Breast epithelium (tissue), 4 donors: ENCODE measurements at places on chromosomes 4 and X.
A peak's percentile ranks its signal among the peaks of the same experiment; 100 is the strongest.

GRCh38 chrX:37714479-37714878 lies 28.9 kb downstream of the XK start:
- DNase-seq = no peak

DNA sequence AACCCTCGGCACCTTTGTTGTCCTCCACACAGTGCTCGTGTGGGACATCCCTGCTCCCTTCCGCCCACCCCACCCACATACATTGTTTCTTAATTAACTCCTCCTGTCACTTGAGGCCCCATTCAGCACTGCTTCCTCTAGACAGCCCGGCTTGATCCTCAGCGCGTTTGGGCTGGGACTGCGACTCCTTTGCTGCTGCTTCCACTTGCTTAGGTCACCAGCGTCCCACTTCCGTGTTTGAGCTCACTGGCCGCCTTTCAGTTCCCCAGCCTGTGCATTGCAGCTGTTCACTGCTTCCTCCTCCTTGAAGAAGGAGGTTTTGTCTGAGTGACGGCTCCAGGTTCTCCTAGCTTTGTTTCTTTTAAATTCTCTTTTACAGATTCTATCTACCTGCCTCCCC lies 16.1 kb downstream of the RNF4 start:
- peak; percentile 58 for DNase-seq

DNA sequence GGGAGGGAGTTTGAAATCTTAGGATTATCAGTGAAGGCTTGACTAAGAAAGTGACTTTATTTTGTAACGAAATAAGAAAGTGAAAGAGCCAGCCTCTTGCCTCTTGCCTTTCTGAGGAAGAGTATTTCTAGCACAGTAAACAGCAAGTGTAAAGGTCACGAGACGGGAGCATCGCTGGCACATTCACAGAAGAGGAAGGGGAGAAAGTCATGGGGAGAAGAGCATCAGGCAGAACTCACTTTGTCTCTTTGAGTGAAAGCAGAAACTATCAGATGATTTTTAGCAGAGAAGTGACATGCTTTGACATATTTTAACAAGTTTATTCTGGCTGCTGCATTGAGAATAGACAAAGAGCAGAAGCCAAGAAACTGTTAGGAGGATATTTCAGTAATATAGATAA lies 313.8 kb downstream of the CAMK2D start:
- DNase-seq = no peak

DNA sequence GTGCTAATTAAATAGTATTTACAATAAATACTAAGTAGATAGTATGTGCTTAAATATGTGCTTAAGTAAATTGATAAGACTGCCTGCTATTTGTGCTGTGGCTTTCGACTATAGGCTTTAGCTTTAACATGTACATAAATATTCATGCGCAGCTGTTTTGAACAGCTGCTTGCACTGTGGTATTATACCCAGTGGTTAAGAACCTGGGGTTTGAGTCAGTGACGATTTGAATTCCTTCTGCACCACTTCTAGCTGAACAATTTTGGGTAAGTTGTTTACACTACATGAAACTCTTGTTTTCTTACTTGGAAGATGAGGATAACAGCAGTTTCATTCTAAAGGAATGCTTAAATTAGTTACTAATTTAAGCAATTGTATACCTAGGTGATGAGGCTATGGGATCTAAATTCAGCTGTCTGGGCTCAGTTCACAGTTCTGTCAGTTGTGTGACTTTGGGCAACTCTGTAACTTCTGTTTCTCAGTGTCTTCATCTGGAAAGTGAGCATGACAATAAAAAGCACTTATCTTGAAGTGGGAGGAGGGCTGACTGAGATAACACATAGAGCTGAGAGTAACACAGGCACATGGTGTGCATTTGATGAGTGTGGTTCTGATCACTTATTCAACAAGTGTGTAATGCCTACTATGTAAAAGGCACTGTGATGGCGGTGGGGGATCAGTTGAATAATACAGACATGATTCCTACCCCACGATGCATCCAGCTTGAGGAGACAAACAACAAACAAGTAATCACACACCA lies 37.0 kb downstream of the HPGDS start:
- DNase-seq = no peak

- DNase-seq = no peak
Observed at GRCh38 chr4:84403656-84404055, 95.4 kb downstream of the NKX6-1 start.

DNA sequence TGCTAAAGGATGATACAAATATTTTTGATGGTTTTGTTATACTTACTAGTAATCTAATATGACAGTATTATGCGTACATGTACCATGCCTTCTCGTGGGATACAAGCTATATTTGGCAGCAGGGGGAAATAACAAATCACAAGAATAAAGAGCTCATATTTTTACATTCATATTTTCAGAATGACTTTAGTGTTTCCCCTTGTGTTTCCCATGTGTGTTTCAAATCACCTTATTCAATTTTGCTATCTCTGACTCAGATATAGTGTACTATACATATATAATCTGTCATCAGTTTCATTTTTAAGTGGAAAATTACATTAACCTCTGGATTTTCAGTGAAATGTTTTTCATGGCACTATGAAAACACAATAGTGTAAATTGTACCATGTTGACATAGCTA lies 146.8 kb downstream of the RPA4 start:
- no peak for DNase-seq

DNA sequence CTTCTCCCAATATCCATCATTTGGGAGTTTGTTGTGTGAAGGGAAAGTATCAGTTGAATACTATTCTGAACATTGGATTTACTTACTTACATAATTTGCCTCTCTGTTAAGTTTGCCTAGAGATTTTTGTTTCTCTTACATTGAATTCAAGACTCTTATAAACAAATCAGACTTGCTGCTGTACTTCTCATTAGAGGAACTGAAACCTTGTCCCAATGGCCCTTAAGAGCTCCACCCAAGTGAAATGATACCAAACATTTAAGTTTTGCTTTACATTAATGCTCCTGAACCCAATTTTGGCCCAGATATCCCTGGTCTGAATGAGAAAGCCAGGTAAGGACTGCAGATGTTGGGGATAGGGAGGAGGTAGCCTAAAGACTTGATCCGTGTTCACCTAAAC lies 32.0 kb downstream of the HAND2 start:
- no peak for DNase-seq

DNA sequence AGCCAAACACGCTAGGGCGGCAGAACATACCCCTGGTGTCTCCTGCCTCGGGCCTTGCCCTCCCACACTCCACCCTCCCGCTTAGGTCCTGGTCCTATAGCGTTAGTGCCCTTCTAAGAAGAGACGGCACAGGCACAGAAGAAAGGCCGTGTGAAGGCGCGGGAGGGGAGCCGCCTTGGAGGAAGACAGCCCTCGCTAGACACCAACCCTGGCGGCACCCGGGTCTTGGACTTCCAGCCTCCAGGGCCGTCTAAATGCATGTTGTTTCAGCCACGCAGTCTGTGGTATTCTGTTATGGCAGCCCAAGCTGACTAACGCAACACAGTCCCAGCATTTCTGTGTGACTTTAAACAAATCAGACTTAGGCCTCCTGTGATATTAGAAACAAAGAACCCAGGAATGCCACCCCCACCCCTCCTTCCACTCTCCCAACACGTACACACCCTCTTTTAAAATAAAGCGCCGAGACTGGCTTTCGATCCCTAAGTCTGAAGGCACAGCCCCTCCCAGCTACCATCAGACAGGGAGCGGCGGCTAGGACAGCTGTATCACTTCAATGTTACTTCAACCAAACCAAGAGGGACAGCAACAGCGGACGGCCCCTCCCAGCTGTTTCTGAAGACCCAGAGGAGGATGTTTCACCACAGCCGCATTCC lies 128.0 kb downstream of the AFAP1 start:
- no peak for DNase-seq

DNA sequence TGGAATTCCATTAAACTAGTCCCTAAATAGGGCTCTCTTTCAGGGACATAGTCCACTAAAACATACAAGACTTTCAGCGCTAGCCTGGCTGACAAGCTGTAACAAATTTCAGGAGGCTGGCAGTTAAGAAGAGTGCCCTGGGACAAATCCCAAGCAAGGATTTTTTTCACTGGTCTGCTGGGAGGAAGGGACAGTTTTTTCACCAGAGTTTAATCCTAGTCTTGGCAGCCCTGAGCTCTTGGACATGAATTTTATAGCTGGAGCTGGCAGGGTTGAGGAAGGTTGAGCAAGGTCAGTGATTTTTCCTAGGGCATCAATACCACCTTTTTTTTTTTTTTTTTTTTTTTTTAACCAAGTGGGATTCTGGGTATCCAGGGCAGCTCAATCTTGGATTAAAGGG lies 184.4 kb downstream of the SH2D1A start:
- no peak for DNase-seq

GRCh38 chr4:23728393-23728792 lies 161.5 kb downstream of the PPARGC1A start:
- peak; percentile 24 for DNase-seq

DNA sequence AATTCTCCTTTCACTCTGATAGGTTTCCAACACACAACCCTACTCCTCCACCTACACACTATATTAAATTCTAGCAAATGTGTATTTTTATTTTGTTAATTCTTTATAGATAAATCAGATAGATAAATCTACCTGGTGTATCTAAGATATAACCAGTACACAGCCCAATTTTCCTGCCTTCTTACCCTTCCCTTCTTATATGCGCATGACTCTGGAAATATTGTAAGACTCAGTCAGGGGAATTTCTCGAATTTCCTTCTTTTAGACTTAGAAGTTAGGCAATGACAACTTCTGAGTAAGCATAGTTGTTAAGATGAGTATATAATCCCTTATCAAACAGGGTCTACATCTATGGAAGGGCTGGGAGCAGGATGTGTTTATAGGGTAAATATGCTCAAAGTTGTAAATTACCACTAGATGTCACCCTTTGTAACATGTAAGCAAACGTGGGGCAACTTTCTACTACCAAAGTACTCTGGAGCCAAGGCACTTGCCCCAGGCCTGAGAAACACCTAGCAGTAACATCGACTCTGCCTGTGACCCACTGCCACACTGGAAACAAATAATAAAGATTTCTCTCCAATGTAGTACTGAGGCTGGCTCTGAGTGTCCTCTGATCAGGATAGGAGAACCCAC lies 444.7 kb downstream of the IQCM start:
- no peak for DNase-seq

DNA sequence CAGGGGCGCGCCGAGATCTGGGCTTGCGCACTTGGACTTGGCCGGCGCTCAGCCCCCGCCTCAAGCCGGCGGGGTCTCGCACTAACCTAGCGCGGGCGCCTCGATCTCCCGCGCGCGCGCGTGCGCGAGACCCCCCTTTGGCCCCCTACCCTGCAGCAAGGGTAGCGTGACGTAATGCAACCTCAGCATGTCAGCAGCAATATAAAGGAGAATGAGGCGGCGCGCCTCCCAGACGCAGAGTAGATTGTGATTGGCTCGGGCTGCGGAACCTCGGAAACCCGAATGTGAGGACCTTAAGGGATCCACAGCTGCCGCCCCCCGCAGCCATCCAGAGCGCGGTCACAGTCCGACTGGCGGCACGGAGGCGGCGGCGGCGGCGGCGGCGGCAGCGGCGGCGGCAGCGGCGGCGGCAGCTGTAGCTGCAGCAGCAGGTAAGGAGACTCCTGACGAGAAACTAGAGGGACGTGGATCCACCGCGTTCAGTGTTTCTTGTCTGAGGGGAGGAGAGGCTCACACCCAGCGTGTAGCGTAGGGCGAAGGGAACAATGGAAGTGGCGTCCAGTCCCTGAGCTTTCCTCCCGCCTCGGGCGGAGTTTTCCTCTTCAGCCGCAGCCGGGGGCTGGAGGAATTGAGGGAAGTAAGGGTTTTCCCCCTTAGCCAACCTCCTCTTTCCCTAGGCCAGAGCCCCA lies at the start of the genes SATL1 and ZNF711:
Gene SATL1, minus strand, starts transcription at position 19 of the 689 bp plus-strand sequence. CDS start 134,811 bp downstream, outside the sequence.
Gene ZNF711, plus strand, starts transcription at position 231 of the 689 bp plus-strand sequence. CDS start 3,582 bp downstream, outside the sequence.
- peak; percentile 18 for DNase-seq

GRCh38 chrX:48493890-48494364 lies 14.9 kb upstream of the PORCN start:
- DNase-seq = no peak
